T-cell (primary cell): ENCODE measurements at places on chromosomes 16 and 17.

DNA sequence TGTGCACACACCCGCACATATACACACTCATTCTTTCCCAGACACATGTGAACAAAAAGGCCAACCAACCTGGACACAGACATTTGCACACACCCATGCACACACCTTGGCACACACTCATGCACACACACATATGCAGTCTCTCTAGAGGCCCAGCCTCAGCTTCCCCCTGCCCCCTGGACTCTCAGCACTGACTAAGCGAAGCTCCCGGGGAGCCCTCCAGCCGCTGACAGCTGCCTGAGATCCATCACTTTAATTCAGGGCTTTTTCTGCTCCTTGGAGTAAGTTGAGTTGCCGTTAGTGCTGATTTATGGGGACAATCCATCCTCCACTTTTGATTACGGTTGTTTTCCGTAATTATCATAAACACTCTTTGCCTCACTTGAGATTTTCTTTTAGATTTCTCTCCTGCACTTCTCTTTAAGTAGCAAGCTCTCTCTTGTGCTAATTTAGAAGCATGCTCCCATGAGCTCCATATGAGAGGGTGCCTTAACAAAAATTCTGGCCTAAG, 158.6 kb upstream of the CDC42EP4 start:
- DNase-seq: no peak

GRCh38 chr17:42475121-42475520, 16.4 kb downstream of the ATP6V0A1 start:
- no peak for DNase-seq

GRCh38 chr17:49952209-49952911, 16.6 kb upstream of the DLX4 start:
- DNase-seq: peak; percentile 73

GRCh38 chr17:50274897-50275221, 593 bp downstream of the TMEM92 start:
- DNase-seq: no peak

DNA sequence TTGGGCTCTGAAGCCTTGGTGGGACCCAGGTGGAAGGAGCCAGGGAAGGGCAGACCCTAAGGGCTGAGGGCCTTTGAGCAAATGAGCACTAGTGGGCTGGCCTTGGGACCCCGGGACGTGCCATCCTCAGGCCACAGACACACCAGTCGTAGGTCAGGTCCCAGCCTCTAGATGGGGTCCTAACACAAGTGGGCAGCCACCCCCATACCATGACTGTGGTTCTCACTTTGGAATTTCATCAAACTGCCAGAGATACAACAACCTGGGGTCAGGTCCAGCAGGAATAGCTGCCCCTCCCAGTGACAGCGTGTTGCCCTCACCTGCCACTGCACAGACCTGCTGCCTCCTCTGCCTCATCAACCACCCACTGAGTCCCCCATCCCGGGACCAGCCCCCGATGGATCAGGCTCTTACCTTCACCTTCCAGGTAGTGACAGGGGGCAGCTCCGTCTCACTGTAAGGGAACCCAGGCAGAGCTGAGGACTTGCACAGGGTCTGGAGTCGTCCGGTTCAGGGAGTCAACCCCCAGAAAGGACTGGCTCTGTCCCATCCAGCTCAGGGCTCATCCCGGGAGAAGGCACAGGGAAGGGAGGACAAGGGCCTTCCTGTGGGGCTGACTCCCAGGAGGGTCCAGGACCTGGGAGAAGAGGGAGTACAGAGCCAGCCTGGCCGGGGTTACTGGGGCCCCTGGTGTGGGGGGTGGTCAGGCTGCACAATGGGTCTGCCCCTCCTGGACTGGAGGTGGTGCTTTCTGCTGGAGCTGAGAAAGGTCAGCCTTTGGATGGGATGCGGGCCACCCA, 40.0 kb downstream of the LGALS9 start:
- DNase-seq: no peak

GRCh38 chr16:86566601-86566965, at the start of gene FOXC2:
Gene FOXC2, plus strand, starts transcription at chr16:86566829. Its CDS starts 507 bp downstream, at chr16:86567336.
- DNase-seq: peak; percentile 62
